HFFc6 (cell line): ENCODE measurements at places on chromosomes 4 and X. TPM values are rescaled to one million over a fixed set of nuclear protein-coding genes. Genes with fewer than 3 reads are reported as not detected.

Gene MSANTD1
- total RNA-seq: 0.07 to 0.35 TPM in 2 of 3 replicates, not detected in the other

DNA sequence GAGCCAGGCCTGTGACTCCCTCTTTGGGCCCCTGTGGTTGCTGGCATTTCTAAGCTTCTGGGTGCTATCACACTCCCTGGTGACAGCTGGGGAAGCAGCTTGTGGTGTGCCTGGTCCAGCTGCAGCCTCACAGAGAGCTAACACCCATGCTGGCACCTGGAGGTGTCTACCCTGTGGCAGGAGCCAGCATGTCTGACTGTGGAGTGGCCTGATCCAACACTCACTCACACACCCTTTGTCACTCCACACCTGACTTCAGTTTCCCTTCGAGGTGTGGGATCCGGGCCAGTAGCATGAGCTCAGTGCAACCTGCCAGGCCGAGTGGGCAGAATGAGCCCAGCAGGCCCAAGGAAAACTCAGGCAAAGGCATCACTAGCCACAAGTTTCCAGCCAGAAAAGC lies 67.5 kb downstream of the TECRL start:
- no peak for DNase-seq

Gene NLRP2B
- not detected in 2 replicates for total RNA-seq

DNA sequence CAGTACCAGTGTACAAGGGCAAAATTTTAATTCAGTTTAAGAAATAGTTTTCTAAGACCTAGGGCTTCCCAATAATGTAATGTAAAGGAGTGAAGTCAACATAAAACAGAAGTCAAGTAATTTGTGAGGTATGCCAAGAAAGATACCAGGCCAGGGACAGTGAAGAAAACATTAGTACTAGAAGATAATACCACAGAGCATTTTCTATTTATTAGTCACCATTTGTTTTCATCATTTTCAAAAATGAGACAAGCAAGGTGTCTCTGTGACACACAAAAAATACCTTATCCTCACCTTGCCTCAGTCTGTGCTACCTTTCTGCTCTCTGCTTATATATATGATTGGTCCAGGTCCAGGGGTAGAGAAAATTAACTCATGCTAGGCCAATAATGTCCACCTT lies 46.8 kb downstream of the VEGFC start:
- no peak for DNase-seq

Gene GPR34
- not detected in 3 replicates for total RNA-seq

DNA sequence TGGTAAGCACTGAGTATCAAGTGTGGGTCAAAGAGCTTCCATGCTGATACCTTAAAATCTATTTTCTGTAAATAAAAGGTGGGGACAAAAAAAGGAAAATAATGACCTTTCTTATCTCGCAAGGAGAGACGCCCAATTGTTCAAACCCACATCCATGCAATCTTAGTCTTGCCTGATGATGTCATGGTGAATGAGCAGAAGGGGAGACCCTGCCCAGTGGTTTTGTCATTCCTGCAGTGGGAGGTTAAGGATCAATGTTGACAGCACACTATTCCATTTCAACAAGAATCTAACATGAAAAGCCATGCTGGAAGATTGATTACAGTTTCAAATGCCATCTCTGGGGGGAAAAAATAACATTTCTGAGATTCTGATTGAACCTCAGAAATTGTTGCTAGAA lies 40.7 kb upstream of the PUDP start:
- no peak for DNase-seq

GRCh38 chrX:115606861-115607260 lies 45.9 kb downstream of the PLS3 start:
- DNase-seq: no peak

DNA sequence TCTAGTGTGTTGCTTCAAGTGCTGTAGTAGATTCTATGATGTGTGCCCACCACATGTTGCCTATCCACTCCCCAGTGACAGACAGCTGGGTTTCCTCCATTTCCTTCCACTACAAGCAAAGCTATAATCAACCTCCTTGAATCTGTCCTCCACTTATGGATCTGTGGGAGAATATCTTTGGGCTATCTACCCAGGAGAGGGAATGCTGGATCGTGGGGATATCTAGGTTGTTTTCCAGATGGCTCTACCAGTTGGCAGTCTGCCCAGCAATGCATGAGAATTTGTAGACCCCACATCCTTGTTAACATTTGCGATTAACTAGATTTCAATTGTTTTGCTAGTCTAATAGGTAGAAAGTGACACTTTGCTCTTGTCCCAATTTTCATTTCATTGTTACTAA lies 10.3 kb downstream of the NMU start:
- no peak for DNase-seq

- no peak for DNase-seq
Measured at GRCh38 chrX:48695534-48695896, 1.0 kb upstream of the SUV39H1 start.

DNA sequence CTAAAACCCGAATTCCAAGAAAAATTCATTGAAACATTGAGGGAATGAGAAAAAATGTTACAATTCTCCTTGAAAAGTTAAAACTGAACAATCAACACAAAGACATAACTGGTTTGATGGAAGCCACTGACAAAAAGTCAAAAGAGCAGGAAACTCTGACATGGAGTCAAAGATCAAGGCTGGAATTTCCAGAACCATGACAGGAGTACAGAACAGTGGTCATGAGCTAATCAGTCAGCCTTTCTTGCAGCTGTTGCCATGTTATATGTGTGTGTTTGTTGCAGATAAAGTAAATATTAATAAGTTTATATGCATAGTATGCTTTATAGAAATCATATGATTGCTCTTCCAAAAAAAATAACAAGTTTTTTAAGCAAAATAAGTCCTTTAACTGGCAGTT lies 184.7 kb upstream of the HCCS start:
- DNase-seq: no peak
